ENCODE measurements at places on chromosomes 12 and 14. TPM values are rescaled to one million over a fixed set of nuclear protein-coding genes. Genes with fewer than 3 reads are reported as not detected.

Gene PRH2
- total RNA-seq: not detected

Gene CFAP54
- not detected for total RNA-seq

Gene KCNMB4
- total RNA-seq: 55.9 TPM

Gene EXOC3L4
- total RNA-seq: not detected

Gene CCDC196
- total RNA-seq: not detected

Gene BICD1
- 39.6 TPM for total RNA-seq

- H3K4me1 ChIP-seq: no peaks in the 10 kb centered on the region
- no peaks in the 10 kb centered on the region for H3K36me3 ChIP-seq
- DNase-seq: no peak
Measured at GRCh38 chr14:68749487-68750475, 43.1 kb downstream of the ZFP36L1 start.

- no peak for DNase-seq
- no peak overlapping the region for H3K27ac ChIP-seq
- peaks cover 42% of the 10 kb centered on the region for H3K4me1 ChIP-seq
- H3K4me3 ChIP-seq: no peak overlapping the region
Measured at GRCh38 chr14:95496690-95497259, 19.7 kb downstream of the SYNE3 start.

GRCh38 chr12:114903083-114903691, 219.2 kb upstream of the TBX3 start:
- no peak overlapping the region for H3K4me3 ChIP-seq
- no peaks in the 10 kb centered on the region for H3K36me3 ChIP-seq
- no peaks in the 10 kb centered on the region for H3K4me1 ChIP-seq
- no peaks in the 10 kb centered on the region for H3K27me3 ChIP-seq
- H3K27ac ChIP-seq: no peak overlapping the region

DNA sequence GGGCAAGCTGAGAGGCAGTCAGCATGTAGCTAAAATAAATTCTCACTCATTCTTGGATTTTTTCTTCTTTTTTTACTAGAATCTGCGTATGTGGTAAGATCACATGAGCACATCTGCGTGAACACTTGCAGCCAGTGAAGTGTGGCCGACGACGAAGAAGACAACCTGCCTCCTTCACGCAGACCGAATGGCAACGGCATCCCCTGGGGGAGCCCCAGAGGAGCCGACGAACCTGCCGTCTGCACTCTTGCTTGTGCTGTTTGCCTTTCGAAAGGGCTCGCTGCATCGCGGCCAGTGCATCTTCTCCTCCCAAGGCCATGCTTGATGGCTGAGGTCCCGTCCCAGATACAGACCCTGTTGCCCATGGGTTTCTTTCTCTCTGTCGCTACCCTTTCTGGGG, 113.8 kb downstream of the KCNK10 start:
- H3K27ac ChIP-seq: no peak overlapping the region
- H3K4me1 ChIP-seq: peaks cover 37% of the 10 kb centered on the region
- peak; percentile 65 for DNase-seq
- H3K4me3 ChIP-seq: peak overlapping the region; percentile 34

DNA sequence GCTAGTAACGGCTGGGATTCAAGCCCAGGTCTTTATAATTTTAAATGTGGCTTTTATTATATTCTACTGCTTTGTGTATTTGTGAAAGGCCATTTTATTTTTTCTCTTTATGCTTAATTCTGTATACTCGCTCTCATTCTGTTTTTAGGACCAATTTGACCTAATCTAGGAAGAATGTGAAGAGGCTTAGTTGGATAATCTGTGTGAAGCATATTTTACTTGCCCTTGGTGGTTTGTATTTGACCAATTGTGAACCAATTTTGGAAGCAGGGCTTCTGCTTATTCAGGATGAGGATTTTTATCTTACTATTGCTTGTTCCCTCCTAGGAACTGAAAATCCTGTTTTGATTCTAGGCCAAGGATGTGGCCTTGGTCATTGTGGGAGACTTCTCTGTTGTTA, 113.1 kb downstream of the TTC6 start:
- H3K27ac ChIP-seq: no peak overlapping the region
- H3K27me3 ChIP-seq: no peaks in the 10 kb centered on the region
- H3K4me1 ChIP-seq: peaks cover 12% of the 10 kb centered on the region
- no peak for DNase-seq
- H3K4me3 ChIP-seq: no peak overlapping the region

GRCh38 chr14:61132894-61133293, 148.2 kb downstream of the TMEM30B start:
- peak; percentile 74 for DNase-seq
- H3K4me3 ChIP-seq: no peak overlapping the region
- no peaks in the 10 kb centered on the region for H3K36me3 ChIP-seq
- no peak overlapping the region for H3K27ac ChIP-seq
- H3K27me3 ChIP-seq: no peaks in the 10 kb centered on the region

DNA sequence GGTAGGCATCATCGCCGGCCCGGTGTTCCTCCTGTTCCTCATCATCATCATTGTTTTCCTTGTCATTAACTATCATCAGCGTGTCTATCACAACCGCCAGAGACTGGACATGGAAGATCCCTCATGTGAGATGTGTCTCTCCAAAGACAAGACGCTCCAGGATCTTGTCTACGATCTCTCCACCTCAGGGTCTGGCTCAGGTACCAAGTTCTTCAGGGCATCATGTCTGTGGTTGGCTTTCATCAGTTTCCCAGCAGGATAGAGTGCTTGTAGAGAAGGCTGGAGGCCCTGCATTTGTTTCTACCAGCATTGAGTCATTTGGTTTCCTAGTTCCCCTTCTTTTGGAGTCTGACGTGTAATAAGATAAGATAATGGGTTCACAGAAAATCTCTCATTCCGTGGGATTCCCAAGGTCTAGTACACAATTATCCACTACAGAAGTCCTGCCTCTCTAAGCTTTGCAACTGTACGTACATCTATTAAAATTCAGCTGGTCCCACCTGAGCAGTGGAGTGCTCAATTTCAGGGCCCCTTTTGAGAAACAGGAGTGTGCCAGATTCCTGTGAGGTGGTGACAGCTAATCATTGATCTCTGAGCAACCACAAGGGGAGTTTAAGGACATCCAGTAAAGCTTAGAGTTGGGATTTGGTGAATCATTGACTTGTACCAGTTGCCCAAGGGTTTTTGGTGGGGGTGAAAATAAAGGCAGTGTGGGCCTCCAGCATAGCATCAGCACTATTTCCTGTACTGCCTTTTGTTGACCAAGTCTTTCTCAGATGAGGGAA, 25.1 kb downstream of the ACVR1B start:
- no peaks in the 10 kb centered on the region for H3K27me3 ChIP-seq
- H3K27ac ChIP-seq: no peak overlapping the region
- DNase-seq: no peak

DNA sequence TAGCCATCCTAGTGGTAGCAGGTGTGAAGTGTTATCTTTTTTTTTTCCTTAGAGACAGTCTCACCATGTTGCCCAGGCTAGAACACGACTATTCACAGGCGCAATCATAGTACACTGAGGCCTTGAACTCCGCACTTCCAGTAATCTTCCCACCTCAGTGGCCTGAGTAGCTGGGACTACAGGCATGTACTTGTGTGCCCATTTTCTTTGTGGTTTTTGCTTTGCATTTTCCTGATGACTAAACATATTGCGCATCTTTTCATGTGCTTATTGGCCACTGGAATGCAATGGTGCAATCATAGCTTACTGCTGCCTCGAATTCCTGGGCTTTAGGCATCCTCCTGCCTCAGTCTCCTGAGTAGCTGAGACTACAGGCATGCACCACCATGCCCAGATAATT, 33.3 kb upstream of the GCH1 start:
- no peaks in the 10 kb centered on the region for H3K27me3 ChIP-seq
- no peak overlapping the region for H3K27ac ChIP-seq
- H3K4me1 ChIP-seq: no peaks in the 10 kb centered on the region
- no peak overlapping the region for H3K4me3 ChIP-seq
- DNase-seq: no peak
- H3K36me3 ChIP-seq: peaks cover 16% of the 10 kb centered on the region
